ENCODE measurements at places on chromosomes 1 and 21.

- no peak for ATAC-seq
Measured at GRCh38 chr21:33690874-33691273, 48.6 kb downstream of the ITSN1 start.

DNA sequence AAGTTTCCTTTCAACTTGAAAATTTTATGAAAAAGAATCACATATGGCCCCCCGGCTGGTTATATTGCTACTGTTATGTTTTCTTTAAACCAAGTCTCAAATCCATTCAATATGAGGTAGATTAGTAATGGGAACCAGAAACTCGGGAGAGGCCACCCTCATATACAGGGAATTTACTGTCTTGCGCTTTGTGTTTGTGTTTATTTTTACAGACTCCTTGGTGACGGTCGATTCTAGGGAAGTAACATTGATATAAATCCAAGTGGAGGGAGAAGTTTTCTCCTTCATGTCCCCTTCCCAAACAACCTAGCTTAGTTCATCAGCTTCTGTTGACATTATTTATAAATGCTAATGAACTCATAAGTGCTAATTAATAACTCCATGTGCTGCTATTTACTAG lies 163.5 kb upstream of the LMO4 start:
- no peak for ATAC-seq

DNA sequence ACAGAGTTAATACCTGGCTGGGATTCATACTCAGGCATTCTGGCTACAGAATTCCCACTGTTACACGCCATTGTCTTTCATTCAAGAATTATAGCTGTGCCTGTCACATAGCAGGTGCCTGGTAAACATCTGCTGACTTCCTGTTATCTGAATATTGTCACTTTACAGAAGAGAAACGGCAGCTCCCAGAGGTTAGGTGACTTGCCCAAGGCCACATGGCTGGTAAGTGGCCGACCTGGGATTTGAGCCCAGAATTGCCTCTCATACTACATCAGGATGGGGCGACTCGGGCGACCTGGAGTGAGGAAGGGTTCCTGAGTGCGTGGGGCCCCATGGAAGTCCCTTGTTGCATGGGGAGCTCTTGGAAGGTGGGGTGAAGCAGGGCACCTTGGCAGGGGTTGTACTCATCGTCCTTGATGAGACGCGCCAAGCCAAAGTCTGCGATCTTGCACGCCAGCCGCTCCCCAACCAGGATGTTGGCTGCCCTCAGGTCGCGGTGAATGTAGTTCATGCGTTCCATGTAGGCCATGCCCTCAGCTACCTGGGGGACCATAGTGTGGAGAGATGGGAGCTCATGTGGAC lies 10.2 kb upstream of the AHDC1 start:
- ATAC-seq, result no peak

DNA sequence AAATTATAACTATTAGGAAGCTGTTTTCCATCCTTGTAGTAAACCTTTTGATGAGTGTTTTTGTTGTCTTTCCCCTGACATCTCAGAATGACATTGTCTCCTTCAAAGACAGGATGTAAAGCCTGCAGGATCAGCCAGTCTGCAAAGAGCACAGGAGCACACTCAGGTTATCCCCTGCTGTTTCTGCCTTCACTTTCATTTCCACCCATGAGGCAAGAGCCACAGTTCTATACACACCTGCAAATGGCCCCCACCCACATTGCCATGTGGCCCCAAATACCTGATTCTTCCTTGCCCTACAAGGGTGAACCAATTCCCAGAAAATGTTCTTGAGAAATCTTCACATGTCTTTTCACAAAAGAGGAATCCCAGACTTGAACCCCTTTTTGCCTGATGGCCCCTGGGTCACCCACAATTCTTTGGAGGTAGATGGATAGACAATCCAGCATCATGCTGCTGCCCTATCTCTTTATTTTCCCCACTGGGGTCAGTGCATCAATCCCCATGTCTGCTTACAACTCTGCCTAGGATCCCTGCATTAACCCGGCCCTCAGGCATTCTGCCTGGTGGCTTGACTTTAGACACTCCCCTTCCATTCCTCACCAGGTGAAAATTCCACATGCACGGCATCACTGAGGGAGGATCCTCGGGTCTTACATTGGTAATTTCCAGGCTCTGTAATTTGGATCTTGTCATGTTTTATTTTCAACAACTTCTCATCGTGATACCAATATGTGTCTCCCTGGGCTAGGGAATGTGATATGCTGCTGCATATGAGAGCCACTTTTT lies 2.6 kb downstream of the FCRL3 start:
- no peak for ATAC-seq

DNA sequence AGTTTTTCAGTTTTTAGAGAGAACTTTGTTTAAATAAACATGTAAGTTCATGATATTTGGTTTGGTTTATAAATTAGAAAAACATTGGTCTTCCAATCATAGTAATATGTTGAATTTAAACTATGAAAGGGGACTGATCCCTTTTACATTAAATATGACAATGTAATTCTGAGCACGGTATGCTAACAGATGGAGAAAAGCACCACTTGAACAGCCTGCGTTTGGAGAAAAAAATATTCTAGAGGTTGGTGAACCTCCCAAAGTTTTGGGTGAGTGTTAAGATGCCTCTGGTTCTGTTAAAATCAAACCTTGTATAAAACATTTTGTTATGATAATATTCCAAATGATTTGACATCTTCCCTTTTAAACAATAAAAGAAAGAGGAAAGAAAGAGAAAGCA lies 123.9 kb downstream of the SDCCAG8 start:
- ATAC-seq, result no peak

- ATAC-seq, result no peak
Measured at GRCh38 chr1:114892194-114892918, 37.7 kb downstream of the SYCP1 start.

GRCh38 chr1:157407367-157407766 lies 144.9 kb downstream of the FCRL5 start:
- ATAC-seq, result no peak

DNA sequence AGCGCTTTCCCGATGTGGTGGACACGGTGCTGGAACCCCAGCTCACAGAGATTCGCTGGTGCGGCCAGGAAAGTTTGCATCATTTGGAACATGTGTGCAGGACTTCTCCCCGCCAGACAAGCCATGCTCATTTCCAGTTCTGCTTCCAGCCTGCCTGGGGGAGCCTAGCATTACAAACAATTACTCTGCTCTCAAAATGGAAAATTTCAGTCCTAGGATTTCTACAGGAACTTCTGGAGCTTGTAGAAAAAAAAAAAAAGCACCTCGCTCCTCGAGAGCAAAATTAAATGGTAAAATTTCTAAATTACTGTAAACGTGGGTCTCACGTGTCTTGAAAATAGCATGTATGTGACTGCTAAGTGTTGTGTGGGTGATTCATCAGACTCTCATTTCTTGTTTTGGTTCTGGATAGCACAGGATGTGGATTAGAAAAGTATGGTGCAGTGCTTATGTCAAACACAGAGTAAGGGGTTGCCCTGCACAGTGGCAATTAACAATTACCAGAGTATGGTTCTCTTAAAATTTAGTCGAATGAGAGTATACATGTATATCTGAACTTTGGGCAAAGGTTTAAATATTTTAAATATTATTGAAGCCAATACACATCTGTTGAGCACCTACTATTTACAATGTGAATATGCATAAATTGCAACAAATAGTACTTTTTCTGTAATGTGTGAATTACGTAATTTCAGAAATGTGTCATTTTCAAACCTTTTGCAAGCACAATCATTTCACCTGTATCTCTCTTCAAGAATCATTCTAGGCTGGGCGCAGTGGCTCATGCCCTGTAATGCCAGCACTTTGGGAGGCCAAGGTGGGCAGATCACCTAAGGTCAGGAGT lies 61.8 kb upstream of the PTGFRN start:
- no peak for ATAC-seq

GRCh38 chr1:215113776-215114153 lies 31.2 kb downstream of the KCNK2 start:
- ATAC-seq, result no peak

DNA sequence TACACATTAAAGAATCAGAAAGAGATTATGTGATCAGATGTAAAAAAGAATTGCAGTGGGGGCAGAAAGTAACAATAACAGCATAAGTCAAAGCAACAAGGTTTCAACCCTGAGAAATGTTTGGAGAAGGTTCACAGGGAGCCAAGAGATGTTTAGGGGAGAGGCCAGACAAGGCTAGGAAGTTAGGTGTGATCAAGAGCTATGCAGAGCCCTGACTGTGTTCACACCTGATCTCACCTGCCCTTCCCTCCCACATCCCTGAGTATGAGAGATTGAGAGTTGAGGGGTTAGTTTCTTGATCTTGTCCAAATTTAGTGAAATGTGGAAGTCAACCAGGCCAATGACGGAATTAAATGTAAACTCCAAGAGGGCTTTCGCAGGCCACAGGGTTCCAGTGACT lies 10.2 kb downstream of the PTPN14 start:
- no peak for ATAC-seq

DNA sequence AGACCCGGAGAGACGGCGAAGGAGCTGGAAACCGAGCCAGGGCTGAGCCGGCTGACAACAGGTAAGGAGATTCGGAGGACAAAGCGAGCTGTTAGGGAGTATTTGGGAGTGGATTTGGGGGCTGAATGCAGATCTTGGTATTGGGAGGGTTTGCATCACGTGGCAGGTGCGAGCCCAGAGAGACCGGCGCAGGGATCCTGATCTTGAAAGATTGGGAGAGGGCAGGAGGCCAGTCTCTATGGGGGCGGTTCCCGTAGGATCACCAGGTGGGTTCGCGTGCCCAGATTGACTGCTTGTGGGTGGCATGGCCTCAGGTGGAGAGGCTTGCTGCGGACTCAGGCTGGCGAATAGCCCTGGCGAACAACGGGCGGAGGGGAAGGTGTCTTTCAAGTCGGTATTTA lies 204 bp downstream of the CIART start:
- ATAC-seq, result peak; percentile 22

DNA sequence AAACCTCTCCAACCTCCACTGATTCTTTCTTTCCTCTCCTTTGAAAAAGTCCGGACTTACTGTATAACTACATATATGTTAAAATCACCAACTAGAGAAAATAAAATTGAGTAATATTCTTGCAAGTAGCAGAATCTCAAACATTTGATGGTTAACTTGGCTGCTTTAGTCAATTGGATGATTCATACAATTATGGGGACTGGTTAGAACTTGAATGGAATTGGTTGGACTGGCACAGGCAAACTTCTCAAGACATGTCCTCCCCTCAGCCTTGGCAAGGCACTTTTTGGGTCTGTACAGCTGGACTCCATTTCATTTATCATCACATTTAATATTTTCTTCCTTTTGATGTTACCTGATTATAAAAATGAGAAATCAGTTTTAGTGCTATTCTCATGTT lies 6.5 kb downstream of the WLS start:
- ATAC-seq, result peak; percentile 67

DNA sequence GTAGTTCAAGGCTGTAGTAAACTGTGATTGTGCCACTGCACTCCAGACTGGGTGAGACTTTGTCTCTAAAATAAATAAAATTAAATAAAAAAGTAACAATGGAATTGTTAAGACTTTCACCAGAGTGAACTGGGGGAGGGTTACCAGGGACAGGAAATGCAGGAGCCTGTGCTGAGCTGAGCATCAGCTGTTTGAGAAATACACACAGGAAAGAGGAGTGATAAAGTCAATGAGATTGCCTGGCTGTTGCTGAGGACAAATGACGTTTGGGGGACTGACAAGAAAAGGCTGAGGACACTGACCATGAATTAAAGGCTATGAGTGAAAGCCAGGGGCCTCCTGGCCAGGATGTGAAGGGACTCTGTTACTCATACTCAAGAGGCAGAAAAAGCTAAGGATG lies 226.3 kb downstream of the SETD4 start:
- ATAC-seq, result no peak

DNA sequence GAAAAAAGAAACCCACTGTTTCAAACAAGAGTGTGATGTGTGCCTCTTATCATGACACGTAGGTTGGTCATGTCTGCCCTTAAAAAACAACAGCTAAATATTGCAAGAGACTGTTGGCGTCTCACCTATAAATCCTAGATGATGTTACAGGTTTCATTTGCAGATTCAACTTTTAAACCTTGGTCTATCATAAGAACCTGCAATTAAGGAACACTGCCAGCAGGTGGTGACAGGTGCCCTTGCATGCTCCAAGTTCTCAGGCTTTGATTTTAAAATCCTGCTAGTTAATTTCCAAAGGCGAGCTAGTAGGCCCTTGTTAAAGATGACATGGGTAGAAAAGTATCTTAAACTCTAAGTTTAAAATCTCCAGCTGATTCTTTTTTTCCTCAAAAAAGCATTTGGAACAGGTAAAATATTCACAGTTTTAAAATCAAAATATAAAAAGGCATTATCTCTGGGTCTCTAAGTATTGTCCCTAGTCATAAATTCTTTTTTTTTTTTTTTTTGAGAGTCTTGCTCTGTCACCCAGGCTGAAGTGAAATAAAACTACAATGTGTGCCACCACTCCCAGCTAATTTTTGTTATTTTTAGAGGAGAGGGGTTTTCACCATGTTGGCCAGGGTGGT lies 39.1 kb downstream of the CLSTN1 start:
- peak; percentile 55 for ATAC-seq

GRCh38 chr1:29043274-29043965 lies 80.3 kb downstream of the TMEM200B start:
- no peak for ATAC-seq

DNA sequence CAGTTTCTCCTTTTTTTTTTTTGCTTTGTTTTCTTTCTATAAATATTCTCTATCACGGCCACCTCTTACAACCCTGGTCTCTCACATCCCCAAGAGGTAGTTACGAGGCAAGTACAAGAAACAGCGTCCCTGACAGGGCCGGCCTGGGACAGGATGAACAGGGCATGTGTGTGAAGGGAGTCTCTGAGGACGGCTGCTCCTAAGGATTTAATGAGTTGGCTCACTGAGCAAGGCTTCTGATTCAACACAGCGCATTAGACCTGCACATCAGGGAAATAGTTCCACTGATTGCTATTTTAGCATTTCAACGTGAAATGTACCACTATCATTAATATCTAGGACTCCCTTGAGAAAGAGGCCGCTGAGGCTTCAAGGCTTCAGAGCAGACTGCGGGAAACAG lies 54.0 kb downstream of the NTPCR start:
- ATAC-seq, result no peak

DNA sequence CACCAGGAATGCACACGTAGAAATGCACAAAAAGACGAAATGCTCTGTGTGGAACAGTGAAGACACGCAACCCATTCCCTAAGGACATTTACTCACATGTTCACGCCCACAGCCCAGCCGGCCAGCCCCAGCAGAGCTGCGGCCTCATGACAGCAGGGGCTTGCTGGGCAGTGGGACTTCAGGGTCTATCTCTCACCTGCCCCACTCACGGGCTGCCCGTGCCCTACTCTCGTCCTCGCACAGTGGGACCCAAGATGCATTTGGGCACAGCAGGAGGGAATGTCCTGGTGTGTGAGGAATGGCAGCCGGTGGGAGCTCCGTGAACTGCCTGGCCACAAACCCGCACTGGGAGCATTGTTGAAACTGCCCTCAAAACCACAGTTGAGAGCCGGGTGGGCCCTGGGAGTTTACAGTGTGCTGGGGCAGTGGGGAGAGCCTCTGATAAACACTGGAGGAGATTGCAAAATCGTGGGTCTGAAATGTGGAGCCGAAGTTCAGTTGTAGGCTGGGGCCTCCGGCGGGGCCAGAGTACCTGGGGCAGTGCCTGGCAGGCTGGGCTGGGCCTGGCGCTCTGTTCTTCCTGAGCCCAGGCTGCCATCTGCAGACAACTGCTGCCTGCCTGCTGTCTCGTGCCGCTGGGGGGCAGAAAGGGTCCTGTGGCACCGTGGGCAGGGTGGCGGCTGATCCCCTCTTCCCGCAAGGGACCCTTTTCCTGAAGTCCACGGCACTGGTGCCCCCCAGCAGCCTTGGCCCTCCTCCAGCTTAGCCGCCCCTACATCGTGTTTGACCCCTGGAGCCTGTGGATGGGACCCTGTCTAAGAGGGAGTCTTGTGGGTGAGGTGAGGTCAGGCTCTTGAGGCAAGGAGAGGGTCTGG lies 20.7 kb upstream of the POFUT2 start:
- peak; percentile 18 for ATAC-seq

Data from esophagus mucosa (tissue), 1 donor.